AG08395 (cell line): ENCODE measurements at places on chromosomes 1 and 21.

DNA sequence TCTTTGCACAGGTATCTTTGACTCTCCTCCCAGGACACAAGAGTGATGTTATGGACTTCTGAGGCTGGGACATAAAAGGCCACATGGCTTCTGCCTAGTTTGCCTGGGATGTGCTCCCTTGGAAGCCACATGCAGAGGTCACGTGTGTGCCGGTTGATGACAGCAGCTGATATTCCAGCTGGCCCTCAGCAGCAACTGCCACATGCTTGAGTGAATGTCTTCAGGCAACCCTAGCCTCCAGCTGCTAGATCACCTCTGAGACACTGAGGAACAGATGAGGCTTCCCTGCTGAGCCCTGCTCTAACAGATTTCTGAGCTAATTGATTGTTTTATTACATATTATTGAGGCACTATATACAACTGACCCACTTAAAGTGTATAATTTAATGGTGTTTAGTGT, 11.6 kb upstream of the AKR7A3 start:
- DNase-seq: no peak

DNA sequence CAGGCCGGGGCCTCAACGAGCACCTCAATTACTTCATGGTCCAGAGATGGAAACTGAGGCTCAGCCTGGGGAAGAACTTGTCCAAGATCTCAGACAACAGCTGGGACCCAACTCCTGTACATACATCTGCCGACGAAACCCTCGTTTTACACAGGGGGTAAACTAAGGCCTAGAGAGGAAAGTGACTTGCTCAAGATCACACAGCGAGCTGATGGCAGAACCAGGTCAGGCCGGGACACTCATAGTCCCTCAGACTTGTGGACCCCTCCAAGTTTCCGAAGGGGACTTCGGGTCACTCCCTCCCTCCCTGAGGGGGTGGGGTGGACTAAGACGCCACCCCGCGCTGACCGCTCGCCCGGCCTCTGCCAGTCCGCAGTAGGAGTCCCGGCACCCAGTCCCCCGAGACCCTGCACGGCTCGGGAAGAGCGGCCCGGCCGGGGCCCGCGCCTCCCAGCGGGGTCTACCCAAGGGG, 430 bp downstream of the WASF2 start:
- DNase-seq: no peak

GRCh38 chr1:204711947-204712701, 26.6 kb upstream of the LRRN2 start:
- DNase-seq: no peak

GRCh38 chr1:7847599-7847998, 5.3 kb downstream of the UTS2 start:
- peak; percentile 75 for DNase-seq

GRCh38 chr1:9774712-9775679, 48.8 kb downstream of the CLSTN1 start:
- DNase-seq: no peak

- no peak for DNase-seq
These were observed 147.6 kb downstream of the ADSS2 start for GRCh38 chr1:244304156-244304555.
